ENCODE measurements at places on chromosomes 11 and 22.

DNA sequence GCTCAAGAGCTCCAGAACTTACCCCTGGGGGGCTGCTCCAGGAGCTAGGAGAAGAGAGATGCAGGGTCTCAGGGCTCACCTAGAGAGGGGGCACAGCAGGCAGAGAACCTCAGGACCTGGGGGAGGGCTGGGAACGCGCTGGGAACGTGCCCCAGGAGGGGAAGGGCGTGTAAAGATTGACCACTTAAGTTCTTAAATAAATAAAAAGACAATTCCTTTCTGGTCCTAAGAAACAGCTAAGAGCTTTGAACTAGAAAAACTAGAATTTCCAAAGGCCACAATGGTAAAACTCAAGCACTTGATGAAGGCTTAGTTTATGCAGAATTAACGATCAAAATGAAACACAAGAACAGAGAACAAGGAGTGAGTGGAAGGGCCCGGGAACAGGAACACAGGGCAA lies 89.1 kb downstream of the CELSR1 start:
- no peak for DNase-seq

DNA sequence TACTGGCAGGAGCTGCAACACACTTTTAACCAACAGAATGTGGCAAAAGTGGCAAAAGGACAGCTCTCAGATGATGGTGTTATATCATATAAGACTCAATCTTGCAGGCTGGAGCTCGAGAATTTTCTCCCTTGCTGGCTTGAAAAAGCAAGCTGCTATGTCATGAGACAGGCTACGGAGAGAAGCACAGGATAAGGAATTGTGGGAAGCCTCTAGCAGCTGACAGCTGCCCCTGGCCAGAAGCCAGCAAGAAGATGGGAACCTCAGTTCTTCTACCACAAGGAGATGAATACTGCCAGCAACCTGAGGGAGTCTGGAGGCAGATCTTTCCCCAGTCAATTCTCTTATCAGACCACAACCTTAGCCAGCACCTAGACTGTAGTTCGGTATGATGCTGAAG lies 24.6 kb downstream of the FXYD6 start:
- peak; percentile 16 for DNase-seq

GRCh38 chr11:32902089-32902665 lies 9.6 kb downstream of the QSER1 start:
- no peak for DNase-seq

GRCh38 chr22:37288521-37288920 lies 6.2 kb downstream of the CYTH4 start:
- no peak for DNase-seq

DNA sequence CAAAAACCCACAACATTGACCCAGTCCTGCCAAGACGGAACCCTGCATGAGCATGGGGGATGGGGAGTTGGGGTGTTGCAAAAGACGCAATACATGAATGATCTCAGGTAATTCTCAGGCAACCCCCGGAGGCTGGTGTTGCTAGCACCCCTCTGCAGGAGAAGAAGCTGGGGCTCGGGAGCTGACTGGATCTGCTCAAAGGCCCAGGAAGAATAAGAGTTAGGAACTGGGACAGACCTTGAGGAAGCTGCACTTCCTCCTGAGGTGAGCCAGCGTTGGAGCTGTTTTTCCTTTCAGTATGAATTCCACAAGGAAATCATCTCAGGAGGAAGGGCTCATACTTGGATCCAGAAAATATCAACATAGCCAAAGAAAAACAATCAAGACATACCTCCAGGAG lies at the start of gene KRTAP5-9:
TSS of gene KRTAP5-9 (plus strand) at position 301 of the 400 bp plus-strand sequence. CDS start 238 bp downstream, outside the sequence.
- no peak for DNase-seq

- no peak for DNase-seq
Measured at GRCh38 chr11:69307871-69308431, 14.0 kb downstream of the MYEOV start.

DNA sequence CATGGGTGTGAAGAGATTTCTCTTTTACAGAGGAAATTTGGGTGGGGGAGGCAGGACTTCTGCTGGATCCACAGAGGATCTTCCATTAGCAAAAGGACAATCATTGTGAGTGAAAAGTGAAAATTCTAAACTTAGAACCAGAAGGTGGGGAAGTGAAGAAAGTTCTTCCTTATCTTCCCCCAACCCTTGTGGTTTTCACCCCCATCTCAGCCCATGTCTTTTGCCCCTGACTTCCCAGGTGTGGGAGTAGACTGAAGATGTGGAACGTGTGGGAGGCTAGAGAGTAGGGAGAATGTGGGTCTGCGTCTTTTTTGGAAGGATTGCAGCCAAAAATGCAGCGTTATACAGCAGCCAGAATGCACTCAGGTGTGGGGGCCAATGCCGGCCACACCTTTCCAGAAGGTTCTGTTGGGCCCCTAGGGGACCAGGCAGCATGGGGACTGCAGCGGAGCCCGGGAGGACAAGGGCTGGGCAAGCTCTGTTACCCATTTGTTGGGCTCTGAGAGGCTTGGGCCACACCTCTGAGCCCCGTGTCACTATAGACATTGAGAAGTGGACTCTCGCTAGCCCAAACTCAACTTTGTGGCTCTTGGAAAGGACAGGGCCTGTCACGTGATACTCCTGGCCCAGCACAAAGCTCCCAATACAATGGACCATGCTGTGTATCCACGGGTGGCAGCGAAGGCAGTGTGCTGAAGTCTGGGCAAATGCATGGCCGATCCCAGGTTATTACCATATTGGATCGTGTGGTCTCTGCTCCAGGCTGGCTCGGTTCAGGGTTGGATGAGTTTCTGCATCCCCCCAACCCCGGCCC lies 32.8 kb upstream of the LINC01488 start:
- DNase-seq, result no peak

- no peak for DNase-seq
Measured at GRCh38 chr11:23755769-23756168, 741.1 kb upstream of the LUZP2 start.

GRCh38 chr11:124346311-124346955 lies 26.4 kb upstream of the OR8D2 start:
- DNase-seq, result no peak

DNA sequence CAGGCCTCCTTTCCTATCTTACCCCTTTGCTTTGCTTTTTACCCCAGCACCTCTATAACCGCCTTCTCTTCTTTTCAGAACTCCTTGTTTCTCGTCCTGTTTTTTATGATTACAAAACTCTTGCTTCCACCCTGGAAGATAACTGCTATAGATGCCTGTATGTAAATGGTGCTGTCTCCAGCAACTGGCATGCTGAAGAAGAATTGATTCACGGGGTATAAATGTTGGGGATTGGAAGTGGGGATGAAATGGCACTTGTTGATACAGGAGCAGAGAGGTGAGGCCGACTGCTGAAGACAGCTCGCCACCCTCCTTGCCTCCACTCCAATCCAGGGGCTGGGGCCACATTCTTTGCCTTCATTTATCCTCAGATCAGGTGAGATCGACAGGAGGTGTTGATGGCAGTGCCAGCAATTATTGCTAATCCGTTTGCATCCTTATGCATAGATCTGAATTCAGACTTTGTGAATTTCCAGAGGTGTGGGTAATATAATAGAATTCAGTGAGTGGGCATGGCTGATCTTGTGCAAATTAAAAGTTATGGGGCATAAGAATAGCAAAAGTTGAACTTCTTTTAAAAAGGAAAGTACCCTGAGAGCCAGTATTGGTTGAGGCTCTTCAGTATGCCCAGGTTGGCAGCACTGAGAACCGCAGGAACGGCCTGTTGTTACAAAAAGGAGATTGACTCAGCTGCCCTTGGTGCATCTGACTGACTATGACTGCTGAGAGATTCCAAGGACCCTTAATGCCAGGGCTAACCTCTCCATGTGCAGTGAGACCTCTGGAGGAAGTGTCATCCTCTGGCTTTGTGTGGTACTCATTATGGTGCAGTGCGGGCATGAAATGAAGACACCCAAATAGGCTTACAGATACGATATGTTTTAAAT lies 5.3 kb downstream of the NEAT1 start:
- peak; percentile 56 for DNase-seq

DNA sequence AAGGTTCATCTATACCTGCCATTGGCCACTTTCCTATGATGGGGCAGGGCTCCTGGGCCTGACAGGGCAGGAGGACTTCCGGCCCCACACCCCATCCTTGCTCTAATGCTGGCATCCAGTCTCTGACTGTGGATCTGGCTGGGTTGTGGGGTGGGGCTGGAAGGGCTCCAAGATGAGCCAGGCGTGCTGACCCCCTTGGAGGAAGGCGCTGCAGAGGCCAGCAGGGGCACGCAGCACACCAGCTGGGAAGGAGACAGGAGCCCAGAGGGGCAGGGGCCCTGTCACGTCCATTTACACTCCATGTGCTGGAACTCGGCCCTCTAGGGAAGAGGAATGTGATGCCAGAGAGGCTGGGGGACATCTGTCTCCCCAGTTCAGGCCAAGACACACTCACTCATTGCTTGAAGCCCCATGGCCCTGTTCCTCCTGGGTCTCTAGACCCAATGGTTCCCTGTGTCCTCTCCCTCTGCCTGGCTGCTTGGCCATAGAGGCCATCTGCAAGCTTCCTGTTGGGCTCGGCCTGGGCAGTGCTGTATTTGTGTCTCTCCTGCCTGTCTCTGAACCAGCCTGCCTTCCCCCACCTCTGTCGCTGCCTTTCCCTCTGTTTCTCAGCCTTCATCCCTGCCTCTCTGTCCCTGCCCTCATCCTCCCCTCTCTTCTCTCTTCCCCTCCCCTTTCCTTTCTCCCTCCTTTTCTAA lies 67.5 kb upstream of the NECTIN1 start:
- no peak for DNase-seq

GRCh38 chr22:25143156-25144076 lies 56.2 kb upstream of the CRYBB3 start:
- no peak for DNase-seq

DNA sequence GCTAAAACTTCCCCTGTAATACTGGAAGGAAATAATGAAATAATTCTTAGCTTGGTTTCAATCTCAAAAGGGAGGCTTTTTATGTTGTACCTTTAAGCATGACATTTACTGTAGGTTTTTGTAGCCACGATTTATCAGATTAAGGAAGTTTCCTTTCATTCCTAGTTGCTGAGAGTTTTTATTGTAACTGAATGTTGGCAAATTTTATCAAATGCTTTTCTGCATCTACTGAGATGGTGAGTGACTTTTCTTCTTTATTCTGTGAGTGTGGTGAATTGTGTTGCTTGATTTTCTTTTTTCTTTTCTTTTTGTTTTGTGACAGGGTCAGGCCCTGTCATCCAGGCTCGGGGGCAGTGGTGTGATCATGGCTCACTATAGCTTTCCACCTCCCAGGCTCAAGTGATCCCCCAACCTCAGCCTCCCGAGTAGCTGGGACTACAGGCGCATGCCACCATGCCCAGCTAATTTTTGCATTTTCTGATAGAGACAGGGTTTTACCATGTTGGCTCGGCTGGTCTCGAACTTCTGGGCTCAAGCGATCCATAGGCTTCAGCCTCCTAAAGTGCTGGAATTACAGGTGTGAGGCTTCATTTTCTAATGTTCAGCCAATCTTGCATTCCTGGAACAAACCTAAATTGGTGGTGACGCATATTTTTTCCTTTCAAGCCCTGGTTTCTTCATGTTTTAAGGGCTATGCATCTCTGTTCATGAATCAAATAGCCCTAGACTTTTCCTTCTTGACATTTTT lies 26.2 kb downstream of the SUSD2 start:
- DNase-seq, result peak; percentile 25

DNA sequence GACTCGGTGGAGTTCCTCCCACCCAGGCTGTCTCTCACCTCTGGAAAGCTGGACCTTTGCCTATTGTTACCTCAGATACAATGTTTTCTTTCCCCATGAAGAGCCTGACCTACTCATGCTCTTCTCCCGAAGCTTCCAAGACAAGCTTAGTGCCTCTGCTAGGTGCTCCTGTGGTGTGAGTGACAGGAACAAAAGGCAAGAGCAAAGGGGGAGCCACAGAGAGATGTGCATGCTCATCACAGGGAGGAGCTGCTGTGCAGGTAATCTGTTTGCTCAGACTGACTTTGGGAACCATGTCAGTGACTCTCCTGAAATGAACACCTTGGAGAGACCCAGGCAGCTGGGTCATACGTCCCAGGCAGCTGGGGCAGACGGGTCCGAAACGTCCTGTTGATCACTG lies 53.6 kb upstream of the VSTM5 start:
- no peak for DNase-seq

GRCh38 chr22:30806391-30806861 lies 111.8 kb downstream of the OSBP2 start:
- DNase-seq, result peak; percentile 83

GRCh38 chr11:81888391-81888790 lies 845.3 kb downstream of the FAM181B start:
- no peak for DNase-seq

GRCh38 chr11:96339706-96340554 lies 3.1 kb downstream of the MAML2 start:
- peak; percentile 57 for DNase-seq

DNA sequence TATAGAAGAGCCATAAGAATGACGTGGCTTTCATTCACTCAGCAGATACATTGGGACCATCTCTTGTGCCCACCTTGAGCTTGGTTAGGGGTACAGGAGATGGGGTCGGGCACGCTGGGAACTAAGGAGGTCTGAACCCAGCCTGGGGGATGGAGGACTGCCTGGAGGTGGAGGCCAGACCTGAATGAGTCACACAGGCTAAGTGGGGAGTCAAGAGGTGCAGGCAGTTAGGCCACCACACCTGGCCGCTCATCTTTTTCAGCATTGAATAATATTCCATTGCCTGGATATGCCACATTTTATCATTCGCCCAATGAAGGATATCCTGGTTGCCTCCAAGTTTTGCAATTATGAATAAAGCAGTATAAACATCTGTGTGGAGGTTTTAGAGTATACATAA lies 3.8 kb upstream of the PPIL2 start:
- no peak for DNase-seq

- no peak for DNase-seq
Measured at GRCh38 chr11:112165049-112165448, 1.2 kb upstream of the IL18 start.

DNA sequence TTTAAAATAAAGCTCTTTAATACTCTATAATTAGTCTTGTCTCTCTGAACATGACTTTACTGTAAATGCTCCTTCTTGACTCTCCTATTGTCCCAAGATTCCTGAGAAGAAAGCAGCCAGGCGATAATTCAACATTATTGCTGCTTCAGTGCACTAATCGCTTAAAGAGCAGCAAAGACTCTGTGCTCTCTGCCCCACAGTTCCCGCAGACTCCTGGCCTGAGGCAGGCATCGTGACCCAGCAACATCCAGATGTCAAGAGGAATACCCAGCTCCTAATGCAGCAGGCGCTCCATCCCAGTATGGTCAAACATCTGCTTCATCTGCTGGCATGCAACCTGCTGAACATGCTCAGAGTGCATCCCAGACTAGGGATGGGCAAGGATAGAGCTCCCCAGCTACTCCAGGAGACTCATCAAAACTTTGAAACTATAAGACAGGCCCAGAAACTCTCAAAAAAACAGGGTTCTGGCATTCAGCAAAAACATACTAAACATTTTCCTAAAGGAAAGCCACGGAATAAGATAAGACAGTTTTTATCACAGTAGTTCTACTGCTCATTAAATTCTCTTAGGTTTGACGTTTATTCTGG lies 270.0 kb downstream of the SOX6 start:
- peak; percentile 30 for DNase-seq

- no peak for DNase-seq
Measured at GRCh38 chr11:103946793-103947545, 89.5 kb upstream of the DDI1 start.

- DNase-seq, result peak; percentile 25
Measured at GRCh38 chr11:6405052-6405667, 13.7 kb downstream of the APBB1 start.

GRCh38 chr22:17429516-17429915 lies 60.3 kb downstream of the CECR2 start:
- DNase-seq, result no peak

GRCh38 chr22:50564289-50564688 lies 1.6 kb upstream of the SYCE3 start:
- DNase-seq, result no peak
